ENCODE measurements at places on chromosomes 7 and 10.
A peak's percentile ranks its signal among the peaks of the same experiment; 100 is the strongest.

- DNase-seq: peak; percentile 86
These were observed 236.1 kb upstream of the FERD3L start for GRCh38 chr7:19381321-19381720.

DNA sequence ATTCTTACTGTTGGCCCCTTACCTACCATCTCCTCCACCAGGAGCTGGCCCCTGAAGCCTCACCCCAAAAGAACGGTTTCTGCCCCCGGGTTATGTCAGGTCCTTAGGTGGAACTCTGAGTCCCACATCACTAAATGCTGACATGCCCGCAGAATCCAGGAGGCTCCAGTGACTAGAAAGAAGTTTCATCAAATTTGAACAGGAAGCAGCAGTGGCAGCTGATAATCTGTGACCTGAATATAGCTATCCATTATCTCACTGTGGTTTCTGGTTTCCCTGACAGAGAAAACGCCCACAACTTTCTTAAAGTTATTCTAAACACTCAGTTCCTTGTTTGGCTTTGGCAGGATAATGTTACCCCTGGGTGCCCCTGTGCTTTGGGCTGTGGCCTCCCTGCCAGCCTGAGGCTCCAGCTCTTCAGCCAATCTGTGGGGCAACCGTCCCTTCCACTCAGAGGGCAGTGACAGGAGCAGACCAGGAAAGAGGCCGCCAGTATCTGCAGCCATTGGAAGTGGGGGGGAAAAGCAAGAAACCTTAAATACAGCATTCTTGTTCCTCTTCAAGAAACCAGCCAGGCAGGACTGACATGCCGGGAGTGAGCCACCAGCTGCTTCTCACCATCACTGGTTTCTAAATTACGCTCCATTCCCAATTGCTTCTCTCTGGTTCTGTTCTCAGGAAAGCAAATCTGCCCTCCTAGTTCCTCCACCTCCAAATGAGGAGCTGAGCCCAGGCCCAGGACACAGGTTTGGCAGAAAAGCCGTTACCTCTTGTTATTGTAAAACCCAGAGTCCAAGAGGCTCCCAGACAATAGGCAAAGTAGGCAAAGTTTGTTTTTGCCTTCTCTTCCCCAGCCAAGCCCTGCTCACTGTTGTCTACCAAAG is 41.2 kb upstream of the VCL start:
- peak; percentile 77 for DNase-seq

GRCh38 chr10:15805395-15806058 is 54.8 kb downstream of the MINDY3 start:
- DNase-seq: no peak

- no peak for DNase-seq
These were observed 68.6 kb downstream of the CELF2 start for GRCh38 chr10:11086177-11086840.

DNA sequence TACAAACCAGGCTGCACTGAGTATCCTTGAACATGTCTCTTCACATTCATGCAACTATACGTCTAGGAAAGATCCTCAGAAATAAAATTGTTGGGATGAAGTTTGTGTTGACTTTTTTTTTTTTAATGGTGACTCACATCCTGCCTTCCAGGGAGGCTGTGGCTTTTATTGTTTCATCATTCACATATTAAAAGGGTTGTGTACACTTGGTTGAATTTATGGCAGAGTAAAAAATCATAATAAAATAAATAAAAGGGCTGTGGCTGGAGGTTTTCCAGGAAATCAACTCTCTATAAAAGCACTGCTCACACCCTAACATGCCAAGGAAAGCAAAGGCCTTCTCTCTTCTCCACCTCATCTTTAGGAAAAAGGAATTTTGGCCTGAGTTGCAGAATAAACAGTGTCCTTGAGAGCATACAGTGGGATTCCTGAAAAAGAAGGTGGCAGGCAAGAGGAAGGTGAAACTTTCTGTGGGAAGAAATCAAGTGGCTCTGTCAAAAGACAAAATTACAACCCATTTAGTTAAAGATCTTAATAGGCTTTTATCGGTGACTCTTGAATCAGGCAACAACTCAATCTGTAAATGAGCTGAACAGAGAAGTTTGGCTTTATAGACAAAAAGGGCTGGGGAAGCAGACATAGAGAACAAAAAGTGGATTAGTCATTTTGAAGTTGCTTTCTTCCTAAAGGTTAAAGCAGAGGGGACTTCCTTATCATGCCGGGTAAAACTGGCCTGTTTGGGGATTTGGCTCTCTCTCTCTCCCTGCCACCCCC is 41.6 kb upstream of the FHIP2A start:
- DNase-seq: peak; percentile 87

- no peak for DNase-seq
These were observed 74.6 kb downstream of the WDFY4 start for GRCh38 chr10:48759113-48759901.

- DNase-seq: peak; percentile 29
These were observed 90.0 kb upstream of the BMPER start for GRCh38 chr7:33815336-33815735.

- peak; percentile 80 for DNase-seq
These were observed 15.9 kb downstream of the FAM53B start for GRCh38 chr10:124728071-124728829.

DNA sequence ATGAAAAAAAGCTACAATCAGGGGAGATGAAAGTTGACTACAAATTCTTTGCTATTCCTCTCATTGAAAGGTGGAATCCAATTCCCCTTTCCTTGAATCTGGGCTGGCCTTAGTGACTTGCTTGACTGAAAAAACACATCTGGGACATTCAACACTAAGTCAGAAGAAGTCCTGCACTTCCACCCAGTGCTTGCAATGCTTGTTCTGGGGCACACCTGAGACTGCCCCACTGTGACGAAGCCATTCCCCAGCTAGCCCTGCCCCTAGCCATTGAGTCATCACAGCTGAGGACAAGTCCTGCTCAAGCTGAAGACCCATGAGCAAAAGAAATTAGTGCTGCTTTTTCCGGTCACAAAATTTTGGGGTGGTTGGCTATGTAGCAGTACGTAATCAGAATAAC is 19.2 kb upstream of the GRID1 start:
- DNase-seq: no peak

DNA sequence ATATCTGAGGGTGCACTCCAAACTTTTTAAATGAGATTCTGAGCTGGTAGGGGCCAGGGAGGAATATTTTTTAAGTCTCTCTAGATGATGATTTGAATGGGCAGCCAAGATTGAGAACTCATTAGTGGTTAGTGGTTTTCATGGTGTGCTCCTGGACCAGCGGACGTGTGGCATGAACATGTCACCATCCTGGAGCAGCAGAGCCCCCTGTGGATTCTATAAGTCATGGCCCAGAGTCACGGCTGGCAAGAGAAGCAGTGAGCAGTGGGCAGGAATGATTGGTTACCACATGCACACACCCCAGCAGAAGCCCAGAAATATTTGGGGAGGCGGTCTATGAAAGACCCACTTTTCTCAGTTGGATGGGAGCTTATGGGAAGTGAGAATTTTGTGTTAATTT is 21.2 kb upstream of the UCN3 start:
- DNase-seq: no peak

- peak; percentile 77 for DNase-seq
These were observed 85.3 kb upstream of the ANKRD1 start for GRCh38 chr10:91006001-91006751.

DNA sequence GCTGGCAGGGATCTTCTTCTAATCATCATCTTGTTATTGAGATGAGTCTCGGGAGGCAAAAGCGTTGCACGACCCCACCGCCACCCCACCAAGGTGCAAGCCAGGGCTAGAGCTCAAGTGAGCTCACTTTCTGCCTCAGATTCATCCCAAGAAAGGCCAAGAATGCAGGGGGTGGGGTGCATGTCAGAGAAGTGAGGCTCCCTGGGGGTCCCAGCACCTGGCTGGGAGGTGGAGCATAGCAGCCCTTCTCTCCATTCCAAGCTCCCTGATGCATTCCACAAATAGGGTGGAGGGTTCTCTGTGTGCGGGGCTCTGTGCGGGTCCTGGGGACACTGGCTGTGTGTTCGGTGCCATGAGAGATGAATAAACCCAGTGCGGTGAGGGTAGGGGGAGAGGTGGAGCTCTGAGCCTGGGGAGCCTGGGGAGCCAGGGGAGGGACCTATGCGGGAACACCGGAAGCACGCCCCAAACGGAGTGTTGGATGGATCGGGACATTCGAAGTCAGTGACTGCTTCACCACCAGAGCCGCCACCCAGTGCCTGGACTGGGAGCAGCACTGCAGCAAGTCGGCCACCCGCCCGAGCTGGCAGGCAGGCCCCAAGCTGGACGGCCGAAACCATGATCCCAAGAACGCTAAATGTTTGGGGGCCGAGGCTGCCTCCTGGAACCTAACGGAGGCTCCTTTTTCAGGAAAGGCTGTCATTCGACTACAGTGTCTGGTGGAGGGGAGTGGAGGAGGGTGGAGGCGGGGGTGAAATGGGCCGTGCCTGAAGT is 17.9 kb upstream of the HMX3 start:
- no peak for DNase-seq

- DNase-seq: no peak
These were observed 441.1 kb downstream of the RPS24 start for GRCh38 chr10:78474743-78475142.

GRCh38 chr7:93060865-93061264 is 56.9 kb downstream of the SAMD9 start:
- DNase-seq: no peak

- DNase-seq: no peak
These were observed 36.7 kb upstream of the BTBD16 start for GRCh38 chr10:122234416-122234815.

- DNase-seq: no peak
These were observed 188.3 kb downstream of the DGKB start for GRCh38 chr7:14714161-14714728.

- DNase-seq: no peak
These were observed 68.8 kb downstream of the ITGB8 start for GRCh38 chr7:20399521-20399920.

GRCh38 chr10:23452033-23452655 is 13.3 kb downstream of the OTUD1 start:
- DNase-seq: no peak

DNA sequence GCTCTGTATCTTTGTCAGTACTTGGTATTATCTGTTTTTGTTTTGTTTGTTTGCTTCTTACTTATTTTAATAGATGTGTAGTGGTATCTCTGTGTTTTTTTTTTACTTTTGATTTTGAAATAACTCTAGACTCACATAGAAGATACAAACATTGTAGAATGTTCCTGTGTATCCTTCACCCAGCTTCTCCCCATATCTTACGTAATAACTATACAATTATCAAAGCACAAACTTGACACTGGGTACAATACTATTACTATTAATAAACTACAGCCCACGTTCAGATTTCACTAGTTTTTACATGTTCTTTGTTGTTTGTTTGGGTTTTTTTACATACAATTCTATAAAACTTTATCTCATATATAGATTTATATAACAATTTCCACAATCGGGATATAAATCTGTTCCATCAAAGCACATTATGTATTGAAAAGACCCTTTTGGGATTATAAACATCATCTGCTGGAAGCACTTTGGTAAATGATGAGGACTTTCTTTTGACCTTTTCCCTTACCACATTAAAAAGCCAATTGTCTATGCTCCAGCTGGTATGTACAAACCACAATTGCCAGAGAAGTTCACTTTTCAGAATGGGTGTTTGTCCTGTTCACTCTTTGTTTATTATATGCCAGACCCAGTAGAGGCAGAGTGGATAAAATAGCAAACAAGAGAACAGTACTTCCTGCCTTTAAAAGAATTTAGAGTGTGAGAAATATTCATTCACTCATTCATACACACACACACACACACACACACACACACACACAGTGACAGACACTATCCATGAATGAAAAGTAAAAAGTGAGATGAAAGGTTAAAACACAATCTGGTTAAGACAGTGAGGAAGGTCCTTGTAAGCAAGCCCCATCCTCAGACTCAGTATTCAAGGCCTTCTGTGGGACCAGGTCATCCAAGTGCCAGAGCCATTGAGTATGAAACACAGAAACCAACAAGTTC is 113.0 kb downstream of the SGMS1 start:
- DNase-seq: no peak

- DNase-seq: peak; percentile 48
These were observed 669 bp downstream of the PI4K2A start for GRCh38 chr10:97640868-97641811.

DNA sequence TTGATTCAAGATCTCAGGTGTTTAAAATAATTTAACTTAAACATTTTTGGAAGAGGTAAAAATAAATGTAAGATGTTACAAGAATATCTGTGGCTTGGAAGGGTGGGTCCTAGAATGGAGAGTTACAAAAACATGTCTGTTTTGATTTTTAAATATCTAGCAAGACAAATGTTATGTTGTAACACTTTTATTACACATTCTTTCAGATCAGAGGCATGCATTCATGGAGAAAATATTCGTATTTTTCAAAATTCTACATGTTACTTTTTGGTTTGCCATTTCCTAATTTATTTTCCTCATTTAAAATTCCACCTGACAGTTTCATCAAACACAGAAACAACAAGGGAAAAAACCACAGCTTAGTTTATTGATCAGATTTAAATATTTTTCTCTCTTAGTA is 10.0 kb downstream of the WBP1L start:
- DNase-seq: no peak

DNA sequence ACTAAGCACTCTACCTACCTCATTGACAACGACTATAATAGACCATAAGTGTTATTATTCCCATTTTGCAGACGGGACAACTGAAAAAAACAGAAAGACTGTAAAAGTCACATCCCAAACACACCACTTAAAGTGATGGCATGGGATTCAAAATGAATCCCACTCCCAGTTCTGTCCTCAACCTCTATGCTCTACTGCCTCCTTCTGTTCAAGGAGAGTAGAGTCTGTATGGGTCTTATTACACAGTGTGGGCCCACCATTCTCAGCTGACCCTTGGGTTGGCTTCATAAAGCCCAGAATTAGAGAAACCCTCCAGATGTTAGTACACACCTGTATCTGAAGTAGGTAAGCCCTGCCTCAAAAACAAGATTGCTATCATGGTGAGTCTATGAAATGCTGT is 102.2 kb downstream of the GRM8 start:
- DNase-seq: no peak

DNA sequence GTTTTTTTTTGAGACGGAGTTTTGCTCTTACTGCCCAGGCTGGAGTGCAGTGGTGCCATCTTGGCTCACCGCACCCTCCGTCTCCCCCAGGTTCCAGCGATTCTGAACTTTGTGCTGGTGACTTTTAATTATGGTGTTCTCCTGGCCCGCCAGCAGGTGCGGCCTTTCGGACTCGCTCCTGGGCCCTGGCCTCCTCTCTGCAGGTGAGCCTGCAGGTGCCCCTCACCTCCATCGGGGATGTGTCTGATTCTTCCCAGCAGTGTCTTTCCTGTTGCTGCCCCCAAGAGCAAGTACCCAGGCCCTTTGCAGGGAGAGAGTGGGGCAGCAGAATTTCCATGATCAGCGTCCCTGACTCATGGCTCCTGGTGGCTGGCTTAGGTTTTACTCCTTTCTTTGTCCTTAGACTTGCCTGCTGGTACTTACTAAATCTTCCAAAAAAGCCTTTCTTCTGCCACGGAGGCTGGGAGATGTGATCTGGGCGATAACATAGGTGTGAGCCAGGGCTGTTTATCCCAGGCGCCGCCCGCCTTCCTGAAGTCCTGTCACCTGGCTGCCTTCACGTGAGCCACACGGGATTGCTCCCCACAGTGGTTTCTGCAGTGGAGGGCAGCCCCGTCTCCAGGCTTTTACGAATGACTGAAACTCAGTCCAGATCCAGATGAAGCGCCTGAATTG is 10.7 kb downstream of the WIPI2 start:
- no peak for DNase-seq

GRCh38 chr10:132706701-132707100 is 79.2 kb downstream of the NKX6-2 start:
- DNase-seq: no peak

- DNase-seq: no peak
These were observed 544.2 kb upstream of the GALNT17 start for GRCh38 chr7:70587739-70588138.

- DNase-seq: no peak
These were observed 177.0 kb upstream of the GLI3 start for GRCh38 chr7:42414028-42414427.

All from fibroblast of villous mesenchyme (primary cell).